ENCODE measurements at places on chromosomes 2 and 18.

- no peak for DNase-seq
Measured at GRCh38 chr2:121074293-121074932, 210.6 kb downstream of the TFCP2L1 start.

- peak; percentile 30 for DNase-seq
Measured at GRCh38 chr2:118202707-118203303, 114.5 kb downstream of the INSIG2 start.

DNA sequence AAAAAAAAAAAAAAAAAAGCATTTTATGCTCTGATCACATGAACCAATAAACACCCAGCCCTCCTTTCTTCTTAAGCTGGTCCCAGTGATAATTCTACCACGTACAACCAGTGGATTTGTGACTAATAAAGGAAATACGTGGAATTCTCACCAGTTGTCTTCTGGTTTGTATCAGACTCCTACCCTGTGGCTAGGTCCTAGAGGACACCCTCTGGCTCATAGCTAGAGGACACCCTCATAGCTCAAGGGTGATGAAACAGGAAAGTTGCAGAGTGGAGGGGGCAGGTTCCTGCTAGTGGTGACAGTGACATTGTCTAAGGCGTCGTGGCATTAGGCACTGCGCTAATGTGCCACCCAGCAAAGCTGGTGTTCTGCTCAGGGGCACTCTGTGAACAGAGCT lies 167.8 kb downstream of the BCL11A start:
- DNase-seq: no peak

DNA sequence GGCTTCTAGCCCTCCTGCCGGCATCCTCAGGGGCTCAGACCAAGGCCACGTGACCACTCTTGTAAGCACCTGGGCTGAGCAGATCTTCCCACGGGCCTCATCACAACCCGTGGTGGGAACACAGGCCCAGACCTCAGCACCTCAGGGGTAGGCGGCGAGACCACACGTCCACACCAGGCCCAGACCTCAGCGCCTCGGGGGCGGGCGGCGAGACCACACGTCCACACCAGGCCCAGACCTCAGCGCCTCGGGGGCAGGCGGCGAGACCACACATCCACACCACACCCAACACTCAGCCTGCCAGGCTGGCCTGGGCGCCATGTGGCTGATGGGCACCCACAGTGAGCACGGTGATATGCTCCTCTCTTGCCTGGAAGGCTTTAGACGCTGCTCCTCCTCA lies 334.4 kb upstream of the SALL3 start:
- DNase-seq: no peak

DNA sequence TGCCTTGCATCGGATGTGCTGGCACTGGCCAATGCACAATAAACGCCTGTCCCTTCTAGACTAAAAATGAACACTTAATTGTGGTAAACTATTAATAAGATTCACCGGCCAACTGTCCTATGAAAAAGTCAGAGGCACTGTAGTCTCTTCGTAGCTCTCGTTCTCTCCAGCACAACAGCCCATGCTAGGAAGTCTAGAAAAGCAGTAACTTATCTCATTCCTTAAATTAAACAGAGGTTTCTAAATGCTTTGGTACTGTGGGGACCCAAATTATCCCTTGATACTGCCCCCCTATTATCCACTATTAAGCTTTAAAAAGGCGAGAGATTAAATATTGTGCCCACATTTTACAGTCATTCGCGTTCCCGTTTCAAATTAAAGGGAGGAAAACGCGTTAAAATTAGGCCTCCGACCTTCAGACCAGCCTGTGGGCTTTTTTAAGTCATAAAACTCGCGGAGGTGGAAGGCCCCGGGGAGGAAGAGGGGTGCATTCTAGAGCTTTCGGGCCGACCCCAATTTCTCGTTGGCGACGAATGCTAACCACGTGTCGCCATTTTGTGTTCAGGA lies 1.5 kb upstream of the PCBP1 start:
- DNase-seq: no peak

GRCh38 chr2:173101687-173102086 lies 26.0 kb downstream of the MAP3K20 start:
- no peak for DNase-seq

DNA sequence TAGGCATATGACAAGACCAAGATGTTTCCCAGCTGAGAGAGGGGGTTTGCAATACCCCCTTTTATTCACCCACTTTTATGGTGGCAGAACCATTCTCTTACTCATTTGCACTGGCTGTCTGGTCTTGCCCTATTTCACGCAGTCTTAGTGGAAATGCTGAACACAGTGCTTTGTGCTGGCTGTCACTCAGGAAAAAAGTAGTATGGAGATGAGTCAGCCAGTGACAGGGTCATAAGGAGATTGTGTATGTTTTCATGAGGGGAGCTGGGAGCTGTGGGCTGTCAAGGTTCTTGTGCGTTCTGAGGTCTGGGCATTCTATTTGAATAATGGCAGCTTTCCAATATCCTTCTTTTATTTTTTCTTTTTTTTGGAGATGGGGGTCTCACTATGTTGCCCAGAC lies 10.9 kb upstream of the CNRIP1 start:
- no peak for DNase-seq
